ENCODE measurements at places on chromosomes 11 and 22.

GRCh38 chr11:88886796-88887195 lies 179.0 kb downstream of the GRM5 start:
- DNase-seq, result no peak

- no peak for DNase-seq
Measured at GRCh38 chr22:35995348-35995747, 33.3 kb downstream of the RBFOX2 start.

- DNase-seq, result no peak
Measured at GRCh38 chr11:108498816-108499408, 728 bp upstream of the POGLUT3 start.

GRCh38 chr11:75820645-75821044 lies 5.6 kb downstream of the UVRAG start:
- no peak for DNase-seq

GRCh38 chr11:99199341-99199740 lies 178.6 kb downstream of the CNTN5 start:
- DNase-seq, result peak; percentile 7

All from NCI-H2171 (cell line).